ENCODE measurements at places on chromosomes 2 and 18.

DNA sequence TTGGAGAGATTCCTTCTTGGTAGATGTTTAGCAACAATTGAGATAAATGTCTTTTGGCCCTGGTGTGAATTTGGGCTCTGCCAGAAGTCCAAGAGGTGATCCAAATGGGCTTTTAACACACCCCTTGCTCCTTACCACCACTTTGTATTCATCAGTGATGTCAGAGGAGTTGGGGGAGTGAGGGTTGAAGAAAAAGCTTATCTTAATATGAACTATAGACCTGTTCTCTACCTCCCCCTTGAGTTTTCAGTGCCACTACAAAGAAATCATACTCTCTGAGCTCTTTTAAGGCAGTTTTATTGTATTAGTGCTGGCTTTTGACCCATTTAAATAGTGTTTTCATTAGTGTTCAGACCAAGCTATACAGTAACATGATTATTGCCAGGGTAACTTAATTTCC, 229.1 kb downstream of the PHLPP1 start:
- no peak for DNase-seq

- no peak for DNase-seq
These were observed 31.8 kb downstream of the METAP1D start for GRCh38 chr2:172031536-172031935.

DNA sequence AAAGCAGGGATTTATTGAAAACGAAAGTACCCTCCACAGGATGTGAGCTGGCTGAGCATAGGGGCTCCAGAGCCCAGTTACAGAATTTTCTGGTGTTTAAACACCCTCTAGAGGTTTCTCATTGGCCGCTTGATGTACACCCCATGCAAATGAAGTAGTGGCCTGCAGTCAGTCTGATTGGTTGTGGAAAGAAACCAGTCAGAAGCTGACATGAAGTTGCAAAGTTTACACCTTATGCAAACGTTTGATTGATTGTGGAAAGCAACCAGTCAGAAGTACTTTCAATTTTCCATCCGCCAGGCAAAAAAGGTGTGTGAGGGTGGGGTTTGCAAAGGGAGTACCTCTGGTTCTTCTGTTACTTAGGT, 62.3 kb downstream of the VWA3B start:
- DNase-seq: peak; percentile 13

- DNase-seq: no peak
These were observed 11.9 kb upstream of the APCDD1 start for GRCh38 chr18:10442551-10442971.

DNA sequence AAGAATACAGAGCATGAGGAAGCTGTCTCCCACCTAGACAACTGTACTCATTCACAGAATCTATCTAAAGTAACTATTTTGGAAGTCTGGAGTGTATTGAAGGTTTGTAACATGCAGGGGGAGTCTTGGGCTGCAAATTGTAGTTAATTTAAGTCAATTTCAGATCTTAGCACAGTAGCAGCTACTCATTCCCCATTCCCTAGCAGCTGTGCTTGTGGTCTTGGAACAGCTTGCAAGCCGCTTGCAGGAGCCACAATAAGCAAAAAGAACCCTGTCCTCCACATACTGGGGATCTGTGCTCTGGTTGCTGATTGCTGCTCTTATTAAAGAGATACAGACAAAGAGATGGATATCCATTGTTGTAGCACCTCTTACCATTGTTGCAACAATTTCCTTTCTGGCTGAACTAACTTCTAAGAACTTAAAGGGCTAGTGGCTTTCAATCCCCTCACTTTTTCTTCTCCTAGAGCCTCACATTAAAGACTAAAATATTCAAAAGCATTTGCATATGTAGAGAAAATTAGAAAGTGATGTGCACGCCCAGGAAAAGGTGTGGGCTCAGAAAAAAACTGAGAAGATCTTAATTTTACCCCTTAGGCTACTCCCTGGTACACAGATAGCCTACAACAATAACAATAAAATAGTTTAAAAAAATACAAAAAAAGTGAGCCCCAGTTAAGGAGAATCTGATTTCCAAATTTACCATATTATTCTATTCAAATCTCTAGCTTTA, 1775.1 kb upstream of the PIK3C3 start:
- DNase-seq: no peak

DNA sequence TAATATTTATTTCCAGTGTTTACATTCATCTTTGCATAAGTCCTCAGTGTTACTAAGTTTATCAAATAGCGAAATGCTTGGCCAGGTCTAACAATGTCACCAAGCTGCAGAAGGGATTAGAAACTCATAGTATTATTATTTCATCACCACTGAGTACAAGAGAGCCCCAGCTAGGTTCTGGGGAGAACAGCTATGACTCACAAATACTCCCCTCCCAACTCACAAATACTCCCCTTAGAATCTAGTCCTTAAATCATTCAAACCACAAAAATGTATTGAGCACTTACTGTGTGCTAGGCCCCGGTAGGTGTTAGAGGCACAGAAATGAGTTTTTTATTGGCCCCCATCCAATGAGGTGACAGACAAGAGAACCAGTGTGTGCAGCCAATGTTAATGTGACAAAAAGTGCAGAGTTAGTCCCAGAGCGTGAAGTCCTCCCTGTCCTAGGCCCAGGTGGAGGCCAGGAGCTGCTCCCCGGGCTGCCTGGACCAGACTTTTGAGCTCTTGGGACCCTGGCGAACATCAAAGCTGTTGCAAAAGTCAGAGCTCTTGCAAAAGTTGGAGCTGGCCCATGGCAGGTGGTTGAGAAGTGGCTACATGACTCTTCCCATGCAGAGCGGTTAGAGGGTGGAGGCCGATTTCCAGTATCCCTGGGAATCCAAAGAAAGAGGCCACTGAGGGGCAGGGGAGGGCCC, 9.8 kb downstream of the STEAP3 start:
- DNase-seq: no peak

- DNase-seq: no peak
These were observed 29.4 kb downstream of the PSTPIP2 start for GRCh38 chr18:46042571-46043123.

- no peak for DNase-seq
These were observed 4.3 kb downstream of the RAX start for GRCh38 chr18:59268721-59269562.

DNA sequence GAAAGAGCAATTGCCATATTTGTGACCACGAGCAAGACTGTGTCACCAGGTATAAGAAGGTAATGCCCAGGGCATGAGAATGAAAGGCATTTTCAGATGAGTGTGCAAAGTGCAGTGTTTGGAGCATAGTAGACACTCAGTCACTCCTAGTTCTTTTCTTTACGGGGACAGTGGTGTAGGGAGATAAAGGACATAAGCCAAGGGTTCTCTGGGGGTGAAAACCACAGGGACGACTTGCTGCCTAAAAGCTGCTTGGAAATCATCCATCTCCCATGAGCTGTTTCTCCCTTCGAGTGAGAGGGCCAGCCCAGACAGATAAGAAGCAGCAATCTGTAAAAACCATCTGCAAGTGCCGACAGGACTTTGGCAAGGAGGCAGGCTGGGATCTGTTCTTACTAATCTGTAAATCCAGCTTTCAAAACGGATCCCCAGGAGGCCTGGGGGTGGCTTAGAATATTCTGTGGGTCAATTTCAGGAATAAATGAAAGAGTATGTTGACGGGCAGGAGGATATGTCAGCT, 221.6 kb downstream of the LPIN1 start:
- DNase-seq: peak; percentile 64

- DNase-seq: no peak
These were observed 288.9 kb downstream of the SLC4A3 start for GRCh38 chr2:219916281-219916680.

- DNase-seq: no peak
These were observed 612.1 kb downstream of the ZEB2 start for GRCh38 chr2:143907801-143908200.

GRCh38 chr2:136211701-136212100, 93.8 kb upstream of the CXCR4 start:
- no peak for DNase-seq

DNA sequence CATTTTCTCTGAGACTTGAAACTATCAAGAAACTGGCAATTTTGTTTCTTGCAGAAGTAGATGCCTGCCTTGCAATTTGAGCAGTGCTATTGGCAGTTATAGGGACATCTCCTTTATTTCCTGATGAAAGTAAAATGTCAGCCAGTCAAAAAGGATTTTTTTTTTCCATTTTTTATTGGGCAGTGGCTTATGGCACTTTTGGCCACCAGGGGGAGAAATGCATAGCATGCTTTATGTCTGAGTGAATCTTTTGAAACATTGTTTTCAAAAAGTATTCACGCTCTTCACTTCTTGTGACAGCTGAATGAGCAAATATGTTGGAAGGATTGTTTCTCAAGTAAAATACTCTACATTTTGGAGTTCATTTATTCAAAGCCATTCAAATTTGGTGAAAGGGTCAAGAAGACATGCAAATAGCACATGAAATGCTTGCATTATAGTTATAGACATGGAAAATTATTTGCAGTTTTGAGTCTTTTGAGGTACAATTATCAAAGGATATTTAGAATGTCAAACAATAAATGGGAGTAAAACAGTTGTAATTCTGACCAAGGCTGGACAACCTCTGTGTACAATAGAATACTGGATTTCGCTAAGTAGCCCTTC, 491.0 kb downstream of the CDH2 start:
- no peak for DNase-seq

DNA sequence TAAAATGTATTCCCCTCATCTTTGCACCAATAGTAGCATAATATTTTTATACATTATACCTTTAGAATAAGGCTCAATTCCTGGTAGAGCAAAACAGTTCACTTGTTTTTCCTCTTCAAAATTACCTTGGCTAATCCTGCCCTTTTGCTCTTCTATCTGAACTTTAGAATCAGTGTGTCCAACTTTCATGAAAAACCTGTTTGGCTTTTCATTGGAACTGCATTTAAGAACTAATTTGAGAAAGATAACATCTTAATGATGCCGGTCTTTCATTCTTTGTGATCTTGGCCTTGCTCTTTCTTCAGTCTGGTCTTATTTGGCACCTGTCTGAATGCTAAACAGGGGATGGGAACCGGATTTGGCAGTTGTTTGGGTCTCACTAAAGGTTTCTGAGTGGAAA, 112.9 kb upstream of the CD302 start:
- DNase-seq: no peak

GRCh38 chr18:69401226-69401971, 711 bp downstream of the DOK6 start:
- no peak for DNase-seq

DNA sequence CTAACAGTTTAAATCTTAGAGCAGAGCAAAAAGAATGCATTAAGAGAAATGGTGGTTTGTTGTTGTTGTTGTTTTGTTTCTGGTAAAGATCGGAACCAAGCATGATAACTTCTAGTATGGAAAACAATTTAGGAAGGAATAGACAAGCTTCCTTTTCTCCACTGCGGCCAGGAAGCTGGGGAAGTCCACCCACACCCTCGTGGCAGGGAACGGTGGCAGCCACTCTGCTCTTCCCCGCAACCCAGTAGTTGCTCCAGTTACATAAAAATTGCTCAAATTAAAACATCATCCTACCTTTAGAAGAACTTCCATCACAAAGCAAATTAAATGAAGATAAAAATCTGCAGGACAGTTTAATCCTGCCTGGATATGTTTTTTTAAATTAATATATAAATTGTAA, 113.0 kb downstream of the RBMS1 start:
- no peak for DNase-seq

GRCh38 chr2:40130251-40130994, 321.5 kb downstream of the SLC8A1 start:
- no peak for DNase-seq

GRCh38 chr2:111957872-111958354, 59.5 kb downstream of the MERTK start:
- no peak for DNase-seq

- no peak for DNase-seq
These were observed 65.4 kb downstream of the DOCK10 start for GRCh38 chr2:224976629-224977525.

DNA sequence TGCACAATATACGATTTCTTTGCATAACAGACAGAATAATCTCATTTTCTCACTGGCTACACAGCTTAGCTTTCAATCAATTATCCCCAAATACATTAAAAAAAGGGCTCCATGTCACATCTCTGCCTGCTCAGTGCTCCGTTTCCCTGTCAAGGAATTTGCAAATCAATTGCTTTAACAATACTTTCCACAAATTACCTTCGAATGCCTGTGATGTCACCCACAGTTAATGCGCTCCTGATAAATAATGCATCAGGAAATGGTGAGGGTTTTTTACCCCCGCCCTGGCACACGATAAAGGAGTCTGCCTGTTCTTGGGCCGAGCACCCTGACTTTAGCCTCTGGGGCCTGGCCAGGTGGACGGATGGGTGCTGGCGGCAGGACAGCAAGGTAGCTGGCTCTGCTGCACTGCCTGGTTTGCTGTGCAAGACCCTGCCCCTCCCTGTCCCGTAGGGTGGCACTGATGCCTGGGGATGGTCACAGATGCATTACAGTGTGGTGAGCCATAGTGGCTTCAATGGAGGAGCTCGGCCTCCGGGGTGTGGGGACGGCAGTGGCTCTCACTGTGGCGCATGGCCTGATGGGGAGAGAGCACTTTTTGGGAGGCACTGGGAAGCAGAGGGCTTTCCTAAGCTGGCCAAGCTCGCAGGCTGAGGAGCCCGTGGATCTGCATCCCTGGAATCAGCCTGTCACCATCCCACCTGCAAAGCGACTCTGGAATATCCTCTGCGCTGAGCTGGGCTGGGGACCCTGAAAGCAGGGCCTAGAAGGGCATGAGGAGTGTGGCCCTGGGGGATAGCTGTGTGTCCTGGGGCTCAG, 88.3 kb upstream of the HS6ST1 start:
- no peak for DNase-seq

DNA sequence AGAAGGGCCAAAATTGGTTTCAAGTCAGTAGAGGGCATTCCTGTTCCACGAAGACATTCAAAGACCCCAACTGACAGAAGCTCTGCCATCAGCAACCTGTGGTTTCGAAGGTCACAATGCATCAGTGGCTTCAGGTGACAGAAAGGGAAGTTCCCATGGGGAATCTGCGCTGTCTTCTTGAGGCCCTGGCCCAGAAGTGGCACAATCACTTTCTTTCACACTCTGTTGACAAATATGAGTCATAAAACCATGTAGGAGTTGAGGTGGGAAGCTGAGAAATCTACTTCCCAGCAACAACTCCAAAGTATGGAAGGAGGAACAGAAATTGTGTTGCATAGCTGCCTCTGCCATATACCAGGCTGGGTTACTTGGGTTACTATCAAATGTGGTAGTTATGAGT, 621.1 kb upstream of the FANCL start:
- no peak for DNase-seq

- no peak for DNase-seq
These were observed 63.7 kb downstream of the VIL1 start for GRCh38 chr2:218482651-218483050.

DNA sequence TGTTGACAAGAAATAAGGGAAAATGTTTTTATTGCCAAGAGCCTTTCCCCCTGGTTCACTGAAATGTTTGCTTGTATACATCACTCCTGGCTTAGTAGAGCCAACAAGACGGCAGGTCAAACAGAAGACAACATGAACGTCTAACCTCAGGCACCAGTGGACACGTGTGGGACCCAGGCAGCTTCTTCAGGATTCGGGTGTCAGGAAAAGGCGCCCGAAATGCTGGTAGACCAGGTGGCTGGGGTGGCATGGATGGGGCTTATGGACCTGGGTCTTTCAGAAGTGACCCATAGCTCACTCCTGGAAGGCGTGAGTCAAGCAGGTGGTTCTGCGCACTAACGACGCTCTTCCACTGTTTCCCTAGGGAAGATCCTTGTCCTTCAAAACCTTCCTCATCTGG, 23.3 kb upstream of the NFATC1 start:
- DNase-seq: no peak

- no peak for DNase-seq
These were observed 28.3 kb downstream of the TWSG1 start for GRCh38 chr18:9362869-9363268.

Measured in fibroblast of skin of left biceps (primary cell).